Fibroblast of the aortic adventitia (primary cell): ENCODE measurements at places on chromosomes 13 and 19. TPM values are rescaled to one million over a fixed set of nuclear protein-coding genes. Genes with fewer than 3 reads are reported as not detected.

Gene FFAR1
- not detected in 2 replicates for total RNA-seq

Gene MCEMP1
- total RNA-seq = not detected in 2 replicates

Gene KIR2DL1
- total RNA-seq = not detected in 2 replicates

Gene MYADM
- total RNA-seq = 6.8 and 30.2 TPM in 2 replicates

Gene IGLON5
- total RNA-seq = not detected in 2 replicates

Gene TEAD2
- 19.2 and 22.3 TPM in 2 replicates for total RNA-seq

Gene TUBGCP3
- 8.6 and 26.8 TPM in 2 replicates for total RNA-seq

Gene SIGLEC5
- not detected in 2 replicates for total RNA-seq
